Activated effector memory CD4-positive, alpha-beta T cell treated with Interleukin-2 at 50 U/mL for 16 hours (primary cell): ENCODE measurements at places on chromosomes 12 and 14.

GRCh38 chr12:25824734-25825133 lies 133.7 kb upstream of the RASSF8 start:
- no peak for DNase-seq

- DNase-seq, result no peak
Measured at GRCh38 chr12:4228122-4228580, 45.4 kb upstream of the CCND2 start.

DNA sequence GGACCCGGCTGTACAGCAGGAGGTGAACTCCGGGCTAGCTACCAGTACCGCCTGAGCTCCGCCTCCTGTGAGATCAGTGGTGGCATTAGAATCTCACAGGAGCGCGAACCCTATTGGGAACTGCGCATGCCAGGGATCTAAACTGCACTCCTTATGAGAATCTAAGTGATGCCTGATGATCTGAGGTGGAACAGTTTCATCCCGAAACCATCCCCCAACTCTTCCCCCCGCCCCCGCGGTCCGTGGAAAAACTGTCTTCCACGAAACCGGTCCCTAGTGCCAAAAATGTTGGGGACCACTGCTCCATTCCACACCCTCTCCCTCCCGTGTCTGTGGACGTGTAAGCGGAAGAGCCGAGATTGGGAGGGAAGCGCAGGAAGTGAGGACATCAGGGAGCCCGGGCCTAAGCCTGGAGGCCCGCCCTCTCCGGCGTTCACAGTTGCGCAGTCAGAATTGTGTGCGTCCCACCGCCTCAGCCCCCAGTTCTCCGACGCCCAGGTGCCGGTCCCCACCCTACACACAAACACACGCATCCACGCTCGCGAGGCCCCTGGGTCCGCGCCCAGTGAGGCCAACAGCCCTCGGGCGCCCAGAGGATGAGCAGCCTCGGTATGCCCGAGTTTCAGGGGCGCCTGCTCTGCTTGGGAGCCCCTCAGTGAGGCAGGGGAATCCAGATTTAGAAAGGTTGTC lies 1.8 kb upstream of the RNASE4 start:
- peak; percentile 75 for DNase-seq

DNA sequence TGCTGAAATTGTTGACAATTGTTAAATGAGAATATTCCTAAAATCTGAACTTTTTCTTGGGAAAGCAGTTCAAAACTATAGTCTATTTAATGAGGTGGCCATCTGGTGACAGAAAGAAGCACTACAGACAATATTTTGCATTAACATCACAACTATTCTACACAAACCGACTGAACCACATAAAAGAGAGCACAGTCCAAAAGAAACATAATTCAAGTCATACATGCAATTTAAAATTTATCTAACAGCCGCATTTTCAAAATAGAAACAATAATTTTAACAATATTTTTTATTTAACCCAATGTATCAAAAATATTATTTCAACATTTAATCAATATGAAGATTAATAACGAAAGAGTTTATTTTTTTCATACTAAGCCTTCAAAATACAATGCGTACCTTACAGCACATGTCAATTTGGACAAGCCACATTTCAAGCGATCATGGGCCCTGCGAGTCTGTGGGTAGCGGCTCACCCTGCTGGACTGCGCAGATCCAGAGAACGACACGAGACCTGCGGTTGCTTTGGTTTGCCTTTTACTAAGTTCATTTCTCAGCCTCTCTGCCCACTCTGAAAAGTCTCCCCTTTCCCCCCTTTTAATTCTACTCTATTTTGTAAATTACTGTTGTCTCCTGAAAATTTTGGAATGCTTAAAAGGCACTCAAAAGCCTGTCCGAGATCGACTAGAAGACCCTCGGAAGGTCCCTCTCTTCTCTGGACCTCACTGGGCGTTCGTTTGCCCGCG lies 947 bp upstream of the LRRC9 start:
- DNase-seq, result no peak

DNA sequence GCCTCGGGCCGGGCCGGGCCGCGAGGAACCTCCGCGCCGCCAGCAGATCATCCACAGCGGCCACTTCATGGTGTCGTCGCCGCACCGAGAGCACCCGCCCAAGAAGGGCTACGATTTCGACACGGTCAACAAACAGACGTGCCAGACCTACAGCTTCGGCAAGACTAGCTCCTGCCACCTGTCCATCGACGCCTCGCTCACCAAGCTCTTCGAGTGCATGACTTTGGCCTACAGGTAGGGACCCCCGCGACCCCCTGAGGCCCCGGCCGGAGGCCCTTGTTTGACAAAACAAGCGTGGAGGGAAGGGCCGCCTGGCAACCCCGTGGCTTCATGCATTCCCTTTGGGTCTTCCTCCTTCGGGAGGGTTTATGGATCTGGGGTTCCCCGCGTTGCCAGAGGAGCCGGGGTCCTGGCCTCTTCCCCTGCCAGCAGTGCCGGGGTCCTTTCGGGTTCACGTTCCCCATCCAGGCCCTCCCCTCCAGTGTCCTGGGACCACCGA lies 526 bp downstream of the MLXIP start:
- DNase-seq, result no peak

- DNase-seq, result no peak
Measured at GRCh38 chr12:32155961-32156529, 49.4 kb downstream of the BICD1 start.

GRCh38 chr14:22564463-22564862 lies 24.6 kb downstream of the DAD1 start:
- DNase-seq, result no peak

DNA sequence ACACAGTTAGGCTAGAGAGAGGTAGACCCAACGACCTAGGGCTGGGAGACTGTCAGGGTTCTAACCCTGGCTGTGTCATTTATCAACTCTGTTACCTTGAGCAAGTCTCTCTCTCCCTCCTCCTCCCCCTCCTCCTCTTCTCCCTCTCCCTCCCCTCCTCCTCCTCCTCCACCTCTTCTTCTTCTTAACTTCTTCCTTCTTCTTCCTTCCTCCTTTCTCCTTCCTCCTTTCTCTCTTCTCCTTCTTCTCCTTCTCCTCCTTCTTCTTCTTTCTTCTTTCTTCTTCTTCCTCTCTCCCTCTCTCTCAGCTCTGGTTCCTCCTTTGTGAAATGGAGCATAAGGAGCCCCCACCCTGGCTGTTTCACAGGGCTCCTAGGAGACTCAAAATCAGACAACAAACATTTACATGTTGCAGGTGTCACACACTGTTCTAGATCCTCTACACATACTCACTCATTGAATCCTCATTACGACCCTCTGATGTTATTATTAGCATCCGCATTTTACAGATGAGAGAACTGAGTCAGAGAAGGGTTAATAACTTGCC lies 2.2 kb upstream of the KCNH3 start:
- no peak for DNase-seq

- no peak for DNase-seq
Measured at GRCh38 chr14:81178063-81178462, 42.7 kb downstream of the GTF2A1 start.

GRCh38 chr12:13365748-13366366 lies 169.3 kb downstream of the EMP1 start:
- DNase-seq, result no peak

DNA sequence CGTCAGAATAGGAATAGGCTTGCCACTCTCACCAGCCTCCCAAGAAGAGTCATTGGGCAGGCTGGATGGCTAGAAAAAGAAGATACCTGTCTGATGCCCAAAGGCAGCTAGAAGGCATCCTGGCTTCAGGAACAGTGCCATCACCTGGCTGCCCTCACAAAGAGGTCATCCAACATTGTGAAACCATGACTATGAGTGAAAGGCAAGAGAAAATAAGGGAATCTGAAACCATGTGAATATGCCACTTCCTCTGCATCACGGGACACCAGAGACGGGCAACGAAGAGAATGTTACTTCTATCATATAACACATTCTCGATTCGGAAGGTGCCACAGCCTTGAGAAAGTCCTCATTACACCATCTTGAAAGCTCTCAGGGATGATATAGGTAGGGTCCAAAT lies 182.0 kb downstream of the DAD1 start:
- DNase-seq, result no peak

- no peak for DNase-seq
Measured at GRCh38 chr14:36944307-36945010, 227.9 kb downstream of the SLC25A21 start.

DNA sequence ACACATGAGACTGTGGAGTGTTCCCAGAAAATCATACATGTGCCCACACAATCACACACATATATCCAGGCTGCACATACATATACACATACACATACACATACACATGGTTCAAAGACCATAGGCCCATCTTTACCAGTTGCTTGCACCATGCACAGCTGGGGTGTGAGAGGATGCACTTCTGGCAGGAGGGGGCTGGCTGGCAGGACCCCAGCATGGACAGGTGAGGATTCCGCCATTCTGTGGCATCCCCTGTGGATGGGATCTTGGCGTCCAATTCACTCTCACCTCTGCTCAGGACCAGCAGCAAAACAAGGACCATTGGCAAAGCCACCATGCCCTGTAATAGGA lies 7.0 kb downstream of the ITGB7 start:
- no peak for DNase-seq

GRCh38 chr12:11652351-11653040 lies 3.0 kb downstream of the ETV6 start:
- DNase-seq, result no peak

GRCh38 chr12:77865178-77865577 lies 34.5 kb downstream of the NAV3 start:
- DNase-seq, result no peak

DNA sequence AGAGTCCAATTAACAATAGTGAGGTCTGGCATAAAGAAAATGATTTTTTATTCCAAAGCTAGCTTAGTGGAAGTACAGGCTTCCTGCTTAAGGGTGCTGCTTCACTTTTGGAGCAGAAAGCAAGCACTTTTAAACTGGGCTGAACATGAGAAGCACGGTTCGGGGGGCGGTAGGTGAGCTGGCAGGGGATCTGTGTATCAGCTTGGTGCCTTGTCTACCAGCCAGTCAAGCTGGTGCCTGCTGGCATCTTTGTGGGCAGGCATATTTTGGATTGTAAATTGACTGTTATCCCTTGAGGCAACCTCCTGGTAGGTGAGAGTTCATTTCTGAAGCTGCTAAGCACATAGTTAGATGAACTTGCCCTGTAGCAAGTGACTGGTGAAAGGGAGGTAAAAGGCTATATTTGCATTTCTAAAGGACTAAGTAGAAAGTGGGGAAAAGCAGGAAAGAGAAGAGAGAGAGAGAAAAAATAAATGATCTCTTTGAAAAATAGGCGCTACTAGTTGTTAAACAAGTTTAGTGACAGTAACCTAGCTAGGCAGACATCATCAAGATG lies 121.1 kb upstream of the SYT10 start:
- no peak for DNase-seq

DNA sequence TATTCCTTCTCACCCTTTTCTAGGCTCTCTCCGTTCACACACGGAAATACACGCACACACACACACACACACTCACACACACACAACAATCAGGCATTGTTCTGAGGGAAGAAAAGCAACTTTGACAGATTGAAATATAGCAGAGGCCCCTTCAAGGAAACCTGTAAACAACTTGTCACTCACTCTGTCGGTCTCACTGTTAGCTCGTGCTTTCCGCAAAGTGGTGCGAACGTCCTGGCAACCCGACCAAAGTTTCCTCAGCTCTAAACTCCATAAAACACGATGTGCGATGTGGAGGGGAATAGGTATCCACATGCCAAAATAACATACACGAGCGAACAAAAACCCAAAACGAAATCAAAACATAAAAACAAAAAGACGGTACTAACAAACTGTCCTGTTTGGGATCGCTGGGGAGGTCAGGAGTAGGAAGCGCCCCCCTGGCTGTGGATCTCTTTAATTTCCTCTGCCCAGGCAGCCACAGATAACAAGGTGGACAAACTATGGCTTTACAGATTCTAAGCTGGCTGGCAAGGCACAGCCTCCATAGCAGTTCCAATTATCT lies 822 bp upstream of the SOX5 start:
- DNase-seq, result no peak

DNA sequence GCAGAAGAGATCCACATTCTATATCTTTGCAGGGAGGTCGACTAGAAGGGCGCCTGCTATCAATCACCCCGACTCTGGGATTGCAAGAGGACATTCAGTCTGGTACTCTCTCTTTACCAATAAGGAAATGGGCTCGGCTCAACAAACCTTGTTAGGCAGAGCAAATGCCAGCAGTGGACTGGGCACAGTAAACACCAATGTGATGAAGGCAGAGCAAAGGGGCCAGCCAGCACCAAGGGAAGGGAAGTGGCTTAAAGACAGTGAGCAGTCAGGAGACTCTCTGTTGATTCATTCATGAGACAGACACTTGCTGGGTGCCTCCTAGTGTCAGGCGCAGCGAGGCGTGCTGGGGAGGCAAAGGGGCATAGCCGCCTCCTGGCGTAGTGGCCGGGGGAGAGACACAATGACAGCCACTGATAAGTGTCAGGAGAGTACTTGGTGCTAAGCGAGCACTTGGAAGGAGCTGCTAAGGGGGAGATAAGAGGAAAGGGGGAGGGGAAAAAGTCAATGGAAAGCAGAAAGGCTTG lies 34.1 kb downstream of the TMCC3 start:
- no peak for DNase-seq

- no peak for DNase-seq
Measured at GRCh38 chr14:68264260-68264569, 444.6 kb downstream of the RAD51B start.

- DNase-seq, result no peak
Measured at GRCh38 chr12:15278816-15279658, 43.3 kb upstream of the PTPRO start.

GRCh38 chr14:42877716-42878115 lies 1271.0 kb downstream of the LRFN5 start:
- DNase-seq, result no peak

- no peak for DNase-seq
Measured at GRCh38 chr14:61720294-61720661, 25.0 kb downstream of the HIF1A start.

- no peak for DNase-seq
Measured at GRCh38 chr12:22499445-22499844, 44.9 kb downstream of the C2CD5 start.

- DNase-seq, result no peak
Measured at GRCh38 chr14:103023881-103024473, 33.4 kb downstream of the CDC42BPB start.

GRCh38 chr12:119406308-119406707 lies 71.8 kb downstream of the CCDC60 start:
- no peak for DNase-seq

DNA sequence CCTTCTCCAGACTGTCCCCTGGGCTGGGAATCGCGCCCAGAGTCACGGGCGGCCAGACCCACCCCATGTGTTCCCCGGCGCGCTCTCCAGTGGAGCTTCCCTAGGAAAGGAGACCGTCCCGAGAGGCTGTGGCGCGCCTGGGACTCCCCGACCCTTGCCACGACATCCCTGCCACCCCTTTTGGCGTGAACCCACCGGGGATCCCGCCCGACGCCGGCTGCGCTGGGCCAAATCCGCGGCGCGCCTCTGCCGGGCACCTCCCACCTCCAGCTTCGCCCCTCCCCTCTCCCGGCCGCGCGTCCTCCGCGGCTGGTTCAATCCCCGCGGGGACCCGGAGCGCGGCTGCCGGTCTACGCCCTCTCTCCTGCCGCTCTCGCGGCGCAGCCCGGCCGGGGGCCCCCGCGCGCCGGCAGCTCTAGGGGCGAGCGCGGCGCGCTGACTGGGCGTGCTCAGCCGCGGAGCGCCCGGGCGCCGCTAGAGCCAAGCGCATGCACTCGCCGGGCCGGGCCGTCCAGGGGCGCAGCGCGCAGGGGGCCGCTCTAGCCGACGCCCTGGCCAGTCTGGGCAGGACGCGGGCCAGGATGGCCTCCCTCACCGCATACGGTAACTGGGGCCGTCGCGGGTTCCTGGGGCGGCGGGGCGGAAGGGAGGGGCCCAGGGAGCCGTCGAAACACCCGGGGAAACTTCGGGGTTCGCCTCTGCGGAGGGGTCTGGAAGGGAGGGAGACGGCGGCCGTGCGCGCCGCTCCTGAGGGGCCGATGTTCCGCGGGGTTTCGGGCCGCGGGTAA lies 77.4 kb upstream of the ANO4 start:
- no peak for DNase-seq
